ENCODE measurements at places on chromosomes 5 and 9. TPM values are rescaled to one million over a fixed set of nuclear protein-coding genes. Genes with fewer than 3 reads are reported as not detected.

SLC44A1 gene
- total RNA-seq: 7.9 TPM

DNA sequence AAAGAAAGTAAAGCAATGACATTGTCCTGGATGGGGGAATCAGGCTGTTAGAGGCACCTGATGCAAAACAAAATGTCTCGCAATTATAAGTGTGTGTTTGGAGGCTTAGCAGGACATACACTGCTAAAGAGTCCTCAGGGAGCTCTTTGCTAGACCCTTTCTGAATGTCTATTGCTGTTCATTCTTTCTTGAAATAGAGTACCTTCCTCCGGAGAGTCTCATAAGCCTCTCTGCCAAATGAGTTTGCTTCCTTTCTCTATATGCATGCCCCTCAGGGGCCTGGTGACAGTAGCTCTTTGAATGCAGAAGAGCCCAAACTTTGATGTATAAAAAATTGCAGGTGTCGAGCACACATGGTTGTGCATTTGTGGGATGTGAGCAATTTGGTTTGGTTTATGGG, 26.4 kb upstream of the ADAMTSL1 start:
- H3K27ac ChIP-seq: no peak overlapping the region
- H3K4me1 ChIP-seq: no peaks in the 10 kb centered on the region
- no peak for DNase-seq
- no peaks in the 10 kb centered on the region for H3K27me3 ChIP-seq
- H3K36me3 ChIP-seq: no peaks in the 10 kb centered on the region
- H3K4me3 ChIP-seq: no peak overlapping the region

DNA sequence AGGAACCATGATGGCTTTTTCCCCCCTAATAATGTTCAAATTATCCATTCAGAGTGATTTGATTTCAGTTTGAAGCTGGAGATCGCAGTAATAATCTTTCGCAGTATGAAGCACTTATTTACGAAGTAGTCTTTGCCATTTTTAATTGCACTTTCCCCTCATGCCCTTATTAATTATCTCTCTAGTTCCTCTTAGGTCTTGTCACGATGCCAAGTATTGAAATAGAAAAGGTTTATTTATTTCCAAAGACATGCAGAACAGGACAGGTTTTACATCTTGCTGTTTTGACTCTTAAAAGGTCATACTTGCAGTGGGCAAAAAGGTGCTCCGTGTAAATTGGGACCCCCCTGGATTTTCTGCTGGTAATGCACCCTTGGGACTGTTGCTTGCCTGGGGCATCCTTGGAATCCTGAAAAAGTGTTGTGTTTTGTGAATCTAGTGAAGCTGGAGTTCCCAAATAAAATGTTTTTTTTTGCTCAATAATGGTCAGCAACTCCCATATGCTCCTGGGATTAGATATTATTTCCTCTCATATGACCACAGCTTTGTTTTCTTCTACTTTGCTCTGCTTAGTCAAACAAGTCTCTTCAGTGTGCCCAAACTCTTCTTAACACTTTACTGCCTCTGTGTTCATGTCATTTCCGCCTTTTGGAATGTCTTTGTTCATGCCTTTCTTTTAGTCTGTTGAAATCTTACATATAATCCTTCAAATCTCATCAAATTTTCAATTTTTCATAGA, 278.3 kb downstream of the TMEM38B start:
- no peaks in the 10 kb centered on the region for H3K36me3 ChIP-seq
- H3K4me1 ChIP-seq: no peaks in the 10 kb centered on the region
- H3K27me3 ChIP-seq: no peaks in the 10 kb centered on the region
- no peak for DNase-seq
- no peak overlapping the region for H3K27ac ChIP-seq

DNA sequence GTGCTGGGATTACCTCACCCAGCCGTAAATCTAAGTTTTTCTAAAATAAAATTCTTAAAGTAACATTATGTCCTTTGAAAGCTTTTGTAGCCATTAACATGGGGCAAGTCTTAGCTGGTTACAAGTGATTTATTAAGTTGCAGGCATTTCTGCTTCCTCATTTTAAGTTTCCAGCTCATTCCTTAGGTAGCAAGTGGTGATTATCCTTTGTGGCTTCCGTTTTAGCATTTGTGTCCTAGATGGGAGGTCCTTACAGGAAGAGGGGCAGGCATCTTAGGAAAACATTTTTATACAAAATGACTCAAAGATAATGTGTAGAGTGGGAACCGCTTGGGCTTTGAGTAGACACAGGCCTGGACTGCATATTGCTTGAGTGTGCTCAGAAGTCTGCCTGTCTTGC, 35.0 kb upstream of the ROPN1L start:
- DNase-seq: no peak
- no peaks in the 10 kb centered on the region for H3K27me3 ChIP-seq
- peaks cover 82% of the 10 kb centered on the region for H3K36me3 ChIP-seq
- no peaks in the 10 kb centered on the region for H3K4me1 ChIP-seq
- H3K27ac ChIP-seq: no peak overlapping the region
- no peak overlapping the region for H3K4me3 ChIP-seq

- H3K4me1 ChIP-seq: no peaks in the 10 kb centered on the region
- peaks cover 86% of the 10 kb centered on the region for H3K36me3 ChIP-seq
- H3K4me3 ChIP-seq: no peak overlapping the region
- H3K27ac ChIP-seq: no peak overlapping the region
- no peak for DNase-seq
- no peaks in the 10 kb centered on the region for H3K27me3 ChIP-seq
These were observed 9.3 kb downstream of the BRD8 start for GRCh38 chr5:138169124-138169523.

GRCh38 chr9:101579711-101580545, 14.8 kb downstream of the PPP3R2 start:
- H3K27me3 ChIP-seq: no peaks in the 10 kb centered on the region
- DNase-seq: no peak
- H3K4me3 ChIP-seq: no peak overlapping the region
- H3K4me1 ChIP-seq: no peaks in the 10 kb centered on the region
- no peak overlapping the region for H3K27ac ChIP-seq

DNA sequence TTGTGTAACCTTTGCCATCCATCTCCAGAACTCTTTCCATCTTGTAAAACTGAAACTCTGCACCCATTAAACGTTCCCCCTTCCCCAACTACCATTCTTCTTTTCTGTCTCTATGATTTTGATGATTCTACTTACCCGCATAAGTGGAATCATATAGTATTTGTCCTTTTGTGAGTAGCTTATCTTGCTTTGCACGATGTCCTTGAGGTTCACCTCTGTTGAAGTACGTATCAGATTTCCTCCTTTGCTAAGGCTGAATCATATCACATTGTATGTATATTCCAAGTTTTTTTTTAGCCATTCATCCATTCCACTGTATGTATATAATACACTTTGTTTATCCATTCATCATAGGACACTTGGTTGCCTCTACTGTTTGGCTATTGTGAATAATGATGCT, 2.9 kb upstream of the RNF130 start:
- H3K36me3 ChIP-seq: no peaks in the 10 kb centered on the region
- H3K27ac ChIP-seq: no peak overlapping the region
- no peak overlapping the region for H3K4me3 ChIP-seq
- H3K27me3 ChIP-seq: peaks cover 5% of the 10 kb centered on the region
- peaks cover 21% of the 10 kb centered on the region for H3K4me1 ChIP-seq

HRH2 gene
- total RNA-seq: 13.9 TPM

GRCh38 chr9:20207176-20207575, 415.1 kb downstream of the MLLT3 start:
- DNase-seq: no peak
- H3K27me3 ChIP-seq: peaks cover 2% of the 10 kb centered on the region
- H3K27ac ChIP-seq: no peak overlapping the region
- H3K36me3 ChIP-seq: no peaks in the 10 kb centered on the region
- no peak overlapping the region for H3K4me3 ChIP-seq
